ENCODE measurements at places on chromosomes 6 and 20.

GRCh38 chr6:56482525-56482924, 160.2 kb downstream of the DST start:
- no peak for DNase-seq

DNA sequence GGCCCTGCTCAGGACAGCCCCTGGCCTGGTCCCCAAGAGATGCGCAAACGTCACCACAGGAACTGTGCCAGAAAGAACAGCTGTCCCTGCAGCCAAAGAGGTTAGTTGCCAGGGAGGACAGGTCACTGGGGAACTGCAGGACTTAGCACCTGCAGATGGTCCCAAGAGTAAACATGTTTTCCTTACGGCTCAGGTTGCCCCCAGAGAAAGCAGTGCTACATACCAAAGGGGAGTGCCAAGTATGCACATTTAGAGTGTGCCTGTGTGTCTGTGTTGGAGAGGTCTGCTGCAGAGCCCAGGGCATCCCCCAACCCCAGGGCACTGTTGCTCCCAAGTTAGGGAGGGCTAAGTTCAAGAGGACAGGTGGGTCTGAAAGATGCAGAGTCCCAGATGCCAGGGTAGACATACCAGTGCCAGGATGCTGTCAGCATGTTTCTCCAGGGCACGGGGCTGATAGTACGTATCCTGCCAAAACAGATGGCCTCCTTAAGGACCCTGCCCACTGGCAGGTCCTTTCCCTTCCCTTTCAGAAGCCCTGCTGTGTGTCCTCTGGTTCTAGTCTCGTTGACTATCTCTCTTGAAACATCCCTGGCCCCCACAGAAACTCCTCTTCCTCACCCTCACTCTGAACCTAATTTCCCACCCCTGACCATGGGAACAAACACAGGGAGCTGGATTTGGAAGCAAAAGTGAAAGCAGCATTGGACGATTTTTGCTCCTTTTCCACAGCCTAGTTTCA, 1.3 kb downstream of the ABHD16A start:
- DNase-seq = no peak

GRCh38 chr20:1500496-1500895, 9.3 kb upstream of the SIRPB2 start:
- DNase-seq = no peak

DNA sequence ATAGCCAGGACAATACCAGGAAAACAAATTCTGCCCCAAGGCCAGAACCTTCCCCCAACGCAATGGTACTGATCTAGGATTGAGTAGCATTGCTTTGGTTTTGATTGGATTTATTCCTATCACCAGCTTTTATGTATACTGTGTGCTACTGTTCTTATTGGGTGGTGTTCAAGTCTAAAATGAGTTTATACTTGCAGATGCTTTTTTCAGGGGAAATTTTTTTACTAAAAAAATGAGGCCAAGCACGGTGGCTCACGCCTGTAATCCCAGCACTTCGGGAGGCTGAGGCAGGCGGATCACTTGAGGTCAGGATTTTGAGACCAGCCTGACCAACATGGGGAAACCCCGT, 116.8 kb downstream of the ZMYND8 start:
- no peak for DNase-seq

- no peak for DNase-seq
Observed at GRCh38 chr20:38985603-38986170, 23.5 kb downstream of the DHX35 start.

- no peak for DNase-seq
Observed at GRCh38 chr6:121847806-121848522, 412.5 kb downstream of the GJA1 start.

DNA sequence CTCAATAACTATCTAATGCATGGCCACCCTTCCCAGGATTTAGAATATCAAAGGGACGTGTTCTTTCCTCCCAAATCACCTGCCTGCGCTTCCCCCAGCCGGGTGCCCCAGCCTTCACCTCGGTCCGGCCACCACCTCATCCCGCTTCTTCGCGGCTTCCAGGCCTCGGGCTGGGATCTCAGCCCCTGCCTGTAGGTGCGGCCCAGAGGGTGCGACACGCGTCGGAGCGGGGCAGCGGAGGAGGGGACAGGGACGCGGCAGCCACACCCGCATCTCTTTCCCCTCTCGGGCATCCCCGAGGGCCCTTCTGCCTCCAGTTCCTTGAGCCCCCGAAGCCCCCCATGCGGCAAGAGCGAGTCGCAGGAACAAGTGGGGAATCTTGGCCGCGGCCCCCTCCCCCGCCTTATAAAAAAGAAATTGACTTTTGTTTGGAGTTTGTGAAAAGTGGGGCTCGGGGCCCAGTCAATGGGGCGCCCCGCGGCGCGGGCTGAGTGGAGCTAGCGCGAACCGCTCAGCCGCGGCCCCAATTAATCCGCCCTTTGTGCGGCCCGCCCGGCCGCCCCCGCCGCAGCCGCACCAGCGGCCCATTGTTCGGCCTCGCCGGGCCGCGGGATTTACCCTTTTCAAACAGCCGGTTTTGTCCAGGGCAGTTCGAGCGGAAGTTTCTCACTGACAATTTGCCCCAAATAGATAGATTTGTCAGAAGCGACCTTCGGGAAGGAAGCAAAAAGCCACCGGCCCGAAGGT, 8.4 kb upstream of the NR2E1 start:
- no peak for DNase-seq

DNA sequence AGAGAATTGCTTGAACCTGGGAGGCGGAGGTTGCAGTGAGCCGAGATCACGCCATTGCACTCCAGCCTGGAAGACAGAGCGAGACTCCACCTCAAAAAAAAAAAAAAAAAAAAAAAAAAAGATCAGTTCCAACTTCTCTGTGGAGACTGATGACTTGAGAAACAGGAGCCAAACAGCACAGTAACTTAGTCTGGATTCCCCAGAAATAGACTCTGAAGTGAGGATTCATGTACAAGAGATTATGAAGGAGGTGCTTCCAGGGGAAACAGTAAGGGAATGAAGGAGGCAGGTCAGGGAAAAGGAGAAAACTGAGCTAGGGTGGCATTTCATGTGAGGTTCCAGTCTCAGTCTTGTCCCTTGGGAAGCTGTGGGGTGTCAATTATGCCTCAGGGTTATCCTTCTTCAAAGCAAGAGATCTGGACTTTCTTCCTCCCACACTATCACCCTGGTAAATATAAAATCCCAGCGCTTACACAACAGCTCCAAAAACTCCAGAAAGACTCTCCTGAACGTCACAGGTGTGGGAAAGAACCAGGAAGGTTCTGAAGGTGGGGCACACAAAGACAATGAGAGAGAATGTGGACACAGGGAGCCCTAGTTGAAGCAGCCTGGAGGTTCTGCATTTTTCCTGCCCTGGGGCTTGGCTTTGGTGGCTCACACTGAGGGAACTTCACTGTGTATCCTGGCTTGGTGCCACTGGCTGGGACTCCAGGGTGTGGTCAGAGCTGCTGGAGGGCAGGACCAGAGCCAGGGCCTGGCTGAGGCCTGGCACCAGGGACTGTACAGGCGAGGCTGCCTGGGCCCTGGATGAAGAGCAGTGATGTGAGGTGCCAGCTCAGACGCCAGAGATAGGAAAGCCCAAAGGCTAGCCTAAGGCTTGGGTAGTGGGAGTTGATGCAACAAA, 46.8 kb downstream of the PCNA start:
- DNase-seq = peak; percentile 71

GRCh38 chr6:75368864-75369402, 84.3 kb upstream of the TMEM30A start:
- DNase-seq = no peak

DNA sequence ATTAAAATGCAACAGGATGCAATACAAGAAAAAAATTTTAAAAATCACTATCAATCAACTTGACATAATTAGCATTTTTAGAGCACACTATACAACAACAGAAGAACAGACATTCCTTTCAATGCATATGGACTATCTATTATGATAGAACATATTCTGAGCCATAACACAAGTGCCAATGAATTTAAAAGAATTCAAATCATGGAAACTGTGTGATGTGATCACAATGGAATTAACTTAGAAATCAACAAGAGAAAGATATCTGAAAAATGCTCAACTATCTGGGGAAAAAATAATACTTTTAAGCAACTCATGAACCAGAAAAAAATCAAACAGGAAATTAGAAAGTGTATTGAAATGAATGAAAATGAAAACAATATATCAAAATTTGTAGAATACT, 106.3 kb downstream of the ADTRP start:
- no peak for DNase-seq

- DNase-seq = peak; percentile 14
Observed at GRCh38 chr6:150008588-150008987, 16.7 kb downstream of the RAET1L start.

DNA sequence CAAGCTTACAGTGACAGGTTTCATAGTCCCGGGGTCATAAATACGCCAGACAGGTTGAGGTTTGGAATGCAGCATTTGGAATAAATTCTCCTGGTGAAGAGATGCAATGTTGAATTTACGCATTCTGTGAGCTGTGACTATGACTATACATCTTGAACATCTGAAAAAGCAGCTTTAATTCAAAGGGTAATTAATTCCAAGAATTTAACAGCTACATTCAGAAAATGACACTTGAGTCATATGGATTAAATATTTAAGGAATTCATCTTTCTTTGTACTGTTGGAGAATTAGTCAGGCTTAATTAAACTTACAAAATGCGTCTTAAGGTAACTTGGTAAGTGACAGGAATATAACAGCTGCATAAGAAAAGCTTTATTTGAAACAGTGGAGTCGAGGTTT, 74.7 kb downstream of the ESR1 start:
- DNase-seq = no peak

DNA sequence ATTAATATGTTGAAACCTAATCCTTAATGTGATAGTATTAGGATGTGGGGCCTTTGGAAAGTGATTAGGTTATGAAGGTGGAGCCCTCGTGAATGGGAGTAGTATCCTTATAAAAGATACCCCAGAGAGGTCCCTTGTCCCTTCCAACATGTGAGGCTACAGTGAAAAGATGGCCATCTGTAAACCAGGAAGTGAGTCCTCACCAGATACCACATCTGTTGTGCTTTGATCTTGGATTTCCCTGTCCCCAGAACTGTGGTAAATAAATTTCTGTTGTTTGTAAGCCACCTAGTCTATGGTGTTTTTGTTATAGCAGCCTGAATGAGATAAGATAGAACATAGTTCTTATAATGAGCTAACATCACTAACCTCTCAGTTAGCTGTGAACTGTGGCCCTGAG, 16.6 kb upstream of the CALHM6 start:
- DNase-seq = no peak

DNA sequence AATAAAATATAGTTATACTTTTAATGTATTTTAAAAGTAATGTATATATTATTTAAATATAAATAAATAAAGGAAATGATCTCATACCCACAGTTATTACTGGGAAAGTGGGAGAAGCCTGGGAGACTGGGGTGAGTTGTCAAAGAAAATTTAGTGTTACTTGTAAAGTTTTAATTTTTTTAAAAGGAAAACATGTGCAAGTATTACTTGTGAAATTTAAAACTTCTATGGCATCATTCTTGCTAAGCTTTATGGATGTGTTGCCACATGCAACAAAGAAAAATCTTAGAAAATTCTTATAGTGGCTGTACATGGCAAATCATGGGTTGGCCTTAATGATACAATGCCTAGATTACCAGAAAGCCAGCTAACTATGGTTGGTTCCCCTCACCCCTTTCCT, 194.0 kb upstream of the KCNK16 start:
- DNase-seq = no peak

- no peak for DNase-seq
Observed at GRCh38 chr6:116102873-116103272, 2.2 kb downstream of the NT5DC1 start.

DNA sequence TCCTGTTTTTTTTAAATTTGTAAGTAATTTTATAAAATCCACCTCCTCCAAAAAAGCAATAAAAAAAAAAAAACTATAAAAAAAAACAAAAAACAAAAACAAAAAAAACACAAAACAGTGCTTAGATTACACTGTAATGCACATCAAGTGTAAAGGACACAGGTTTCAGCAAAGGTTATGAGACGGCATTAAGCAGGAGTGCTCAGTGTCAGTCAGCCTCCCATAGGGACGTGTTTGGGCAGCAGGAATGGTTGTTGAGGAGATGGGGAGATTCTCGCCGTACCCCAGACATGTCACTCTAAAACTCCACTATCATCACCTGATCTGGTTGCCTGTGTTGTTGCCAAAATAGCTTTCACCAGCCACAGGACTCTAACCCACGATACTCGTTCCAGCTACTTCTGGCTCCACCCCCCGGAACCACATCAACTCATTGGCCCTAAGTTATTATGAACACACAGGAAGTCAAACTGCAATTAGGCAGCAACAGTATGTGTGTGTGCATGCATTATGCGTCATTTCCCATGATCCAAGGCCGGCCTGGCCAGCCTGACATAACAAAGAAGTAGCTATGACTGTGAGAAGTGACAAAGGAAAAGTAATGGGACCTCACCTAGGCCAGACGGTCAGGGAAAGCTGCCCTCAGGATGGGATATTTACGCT, 28.7 kb downstream of the ECT2L start:
- no peak for DNase-seq

GRCh38 chr6:22570185-22570551, 802 bp downstream of the HDGFL1 start:
- DNase-seq = no peak

DNA sequence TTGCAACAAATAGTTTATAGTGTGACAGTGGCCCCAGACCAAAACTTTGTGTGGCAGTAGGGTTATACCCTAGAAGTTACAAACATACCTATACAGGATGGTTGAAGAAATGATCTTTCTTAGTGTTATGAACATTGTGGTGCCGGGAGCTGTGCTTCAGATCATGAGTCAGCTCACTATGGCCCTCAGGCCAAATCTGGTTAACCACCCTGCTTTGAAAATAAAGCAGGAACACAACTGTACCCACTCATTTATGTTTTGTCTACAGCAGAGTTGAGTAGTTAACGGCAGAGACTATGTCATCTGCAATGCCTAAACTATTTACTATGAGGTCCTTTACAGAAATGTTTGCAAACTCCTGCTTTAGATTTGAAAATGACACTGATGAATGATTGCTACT, 24.3 kb downstream of the AKAP7 start:
- peak; percentile 45 for DNase-seq

- DNase-seq = no peak
Observed at GRCh38 chr20:2122936-2123335, 21.3 kb downstream of the STK35 start.

DNA sequence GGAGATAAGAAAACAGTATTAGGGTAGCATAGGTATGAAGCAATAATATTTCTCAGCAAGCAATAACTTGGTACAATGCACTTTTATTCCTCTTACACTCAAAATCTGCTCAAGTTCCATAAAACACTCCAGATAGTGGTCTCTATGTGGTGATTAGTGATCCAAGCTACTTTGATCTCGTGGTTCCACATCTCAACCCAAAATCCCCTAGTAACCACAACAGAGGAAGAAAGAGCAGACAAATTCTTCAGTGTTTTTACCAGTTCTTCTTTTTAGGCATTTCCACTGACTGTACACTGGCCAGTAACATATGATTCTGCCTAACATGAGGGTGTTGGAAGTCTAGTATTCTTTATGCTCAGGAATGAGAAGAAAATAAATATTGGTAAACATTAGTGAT, 309.0 kb upstream of the PTCHD4 start:
- no peak for DNase-seq
